Adipose tissue (tissue), 3 donors: ENCODE measurements at places on chromosomes 13 and 19. TPM values are rescaled to one million over a fixed set of nuclear protein-coding genes. Genes with fewer than 3 reads are reported as not detected.

The CEACAM1 gene
- 6.0 TPM for polyA plus RNA-seq

The CRB3 gene
- polyA plus RNA-seq: 0.67 TPM

The PNMA8A gene
- 0.13 TPM for polyA plus RNA-seq

The PRR22 gene
- polyA plus RNA-seq: 0.79 TPM

The WDR88 gene
- not detected for polyA plus RNA-seq

The C1QTNF9 gene
- 3.3 TPM for polyA plus RNA-seq

The PDE4C gene
- polyA plus RNA-seq: 0.20 TPM

The ETV2 gene
- polyA plus RNA-seq: 0.79 TPM

The SHD gene
- polyA plus RNA-seq: 0.12 TPM

The CYP2A7 gene
- polyA plus RNA-seq: not detected

The TPT1 gene
- 13,720 TPM for polyA plus RNA-seq

The ZNF560 gene
- not detected for polyA plus RNA-seq

The KLK15 gene
- polyA plus RNA-seq: 0.10 TPM
